ENCODE measurements at places on chromosomes 3 and 15.

GRCh38 chr3:123287051-123287961 is 85.6 kb downstream of the SEC22A start:
- DNase-seq, result no peak

DNA sequence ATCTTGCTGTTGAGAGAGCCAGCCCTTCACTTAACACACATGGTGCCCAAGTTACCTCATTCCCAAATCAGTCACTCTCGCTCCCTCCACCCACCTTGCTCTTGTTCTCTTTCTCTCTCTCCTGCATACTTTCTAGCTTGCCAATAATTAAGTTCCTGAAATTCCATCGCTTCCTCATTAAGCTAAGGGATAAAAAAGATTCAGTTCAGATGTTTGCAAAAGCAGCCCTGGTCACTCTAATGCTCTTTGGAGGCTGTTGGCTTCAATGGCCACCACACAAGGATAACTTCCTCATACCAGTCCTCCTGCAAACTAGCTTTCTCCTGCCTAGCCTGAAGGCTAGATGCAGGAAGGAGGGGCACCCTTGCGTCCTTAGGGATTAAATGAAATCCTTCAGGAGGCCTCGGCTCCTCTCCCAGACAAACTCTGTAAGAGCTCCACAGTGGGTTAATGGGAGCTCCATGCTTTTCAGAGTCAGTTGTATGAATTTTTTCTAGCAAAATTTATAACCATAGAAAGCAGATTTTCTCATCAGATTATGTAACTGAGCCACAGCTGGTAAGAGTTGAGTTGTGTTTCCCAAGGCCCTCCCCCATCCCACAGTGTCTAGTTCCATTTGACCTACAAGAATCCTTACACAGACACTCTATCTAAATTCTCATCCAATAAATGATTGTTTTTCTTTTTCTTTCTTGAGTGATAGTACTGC is 176.6 kb upstream of the TRIM42 start:
- DNase-seq, result peak; percentile 26

DNA sequence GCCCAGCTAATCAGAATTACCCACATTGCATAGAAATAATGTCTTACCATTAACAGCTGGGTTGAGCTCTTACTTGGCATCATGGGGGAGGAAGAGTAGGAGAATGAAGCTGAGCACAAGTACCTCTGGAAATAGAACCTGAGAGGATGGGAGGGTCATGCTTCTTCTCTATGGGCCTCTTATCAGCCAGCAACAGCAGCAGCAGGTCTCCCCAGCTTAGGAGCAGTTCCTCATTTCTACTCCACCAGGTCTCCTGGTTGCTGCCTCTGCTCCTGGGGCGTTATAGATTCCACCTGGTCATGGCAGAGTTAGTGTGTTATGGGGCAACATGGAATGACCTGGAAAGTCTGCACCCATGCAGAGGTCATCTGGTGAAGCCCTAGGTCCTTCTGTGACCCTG is 3.4 kb downstream of the FSD2 start:
- DNase-seq, result no peak

DNA sequence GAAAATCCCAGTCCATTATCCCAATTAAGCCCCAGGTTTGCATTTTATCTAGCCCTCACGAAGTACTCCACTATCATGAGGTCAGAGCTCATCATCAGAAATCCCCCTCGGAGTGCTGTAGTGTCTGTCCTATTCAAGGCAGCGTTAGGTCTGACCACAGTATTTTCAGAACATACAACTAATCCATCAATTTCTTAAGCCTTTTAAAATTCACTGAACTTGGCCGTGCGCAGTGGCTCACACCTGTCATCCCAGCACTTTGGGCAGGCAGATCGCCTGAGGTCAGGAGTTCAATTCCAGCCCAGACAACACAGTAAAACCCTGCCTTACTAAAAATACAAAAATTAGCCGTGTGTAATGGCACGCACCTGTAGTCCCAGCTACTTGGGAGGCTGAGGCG is 11.9 kb downstream of the VGLL4 start:
- no peak for DNase-seq

- DNase-seq, result no peak
Measured at GRCh38 chr3:18307529-18307928, 117.6 kb downstream of the SATB1 start.

DNA sequence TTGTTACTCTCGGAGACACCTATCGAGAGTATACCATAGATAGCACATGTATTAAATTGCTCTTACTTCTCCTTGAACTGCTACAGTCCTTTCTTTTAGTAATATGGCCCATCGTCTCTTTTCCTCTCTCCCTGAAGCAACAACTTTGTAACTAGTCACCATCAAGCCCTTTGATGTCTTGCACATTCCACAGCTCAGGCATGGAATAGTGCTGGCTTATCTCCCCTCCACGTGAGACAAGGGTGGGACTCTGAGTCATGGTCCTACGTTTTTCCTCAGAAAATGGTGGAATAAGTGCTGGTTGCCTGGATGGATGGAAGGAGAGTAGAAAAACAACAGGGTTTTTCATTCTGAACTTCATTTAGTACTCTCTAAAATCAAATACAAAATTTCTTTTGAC is 163.3 kb upstream of the MBNL1 start:
- no peak for DNase-seq

DNA sequence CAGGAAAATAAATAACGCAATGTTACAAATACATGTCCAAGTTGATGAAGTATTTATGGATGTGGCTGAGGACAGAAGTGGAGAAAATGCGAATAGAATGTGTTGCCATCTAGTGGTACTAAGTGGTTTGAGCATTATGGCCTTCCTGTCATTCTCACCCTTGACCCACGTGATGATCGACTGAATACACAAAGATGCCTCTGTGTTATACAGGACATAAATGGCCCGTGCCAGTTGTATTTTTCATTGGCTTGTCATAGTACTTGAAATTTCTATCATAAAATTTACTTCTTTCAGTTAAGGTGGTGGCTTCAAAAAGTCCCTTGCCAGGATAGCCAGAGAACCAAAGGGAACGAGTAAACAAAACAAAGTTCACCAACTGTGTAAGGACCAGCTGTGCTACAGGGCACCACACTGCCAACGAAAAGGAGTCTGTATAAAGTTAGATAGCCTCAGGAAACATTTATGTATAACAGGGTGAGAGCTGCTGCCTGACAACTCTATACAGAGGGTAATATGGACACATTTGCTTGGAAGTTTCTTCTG is 103.7 kb downstream of the MYH15 start:
- peak; percentile 75 for DNase-seq

GRCh38 chr15:74425630-74426029 is 8.1 kb downstream of the SEMA7A start:
- DNase-seq, result no peak

DNA sequence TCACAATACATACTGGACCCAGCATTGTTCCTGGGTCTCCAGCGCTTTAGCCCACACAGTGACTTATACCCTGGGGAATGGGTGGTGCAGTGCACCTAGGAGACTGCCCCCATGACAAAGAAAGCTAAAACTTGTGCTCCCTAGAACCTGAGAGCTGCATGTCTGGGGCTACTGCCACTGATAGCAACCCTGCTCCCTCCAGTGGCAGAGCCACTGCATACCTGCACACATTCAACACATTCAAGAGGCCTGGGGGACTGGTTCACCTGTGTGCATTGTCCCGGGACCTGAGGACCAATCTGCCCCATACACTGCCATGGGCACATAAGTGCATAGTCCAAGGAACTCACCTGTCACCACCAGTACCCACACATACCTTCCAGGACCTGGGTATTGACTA is 302.7 kb upstream of the MANF start:
- DNase-seq, result no peak

GRCh38 chr15:68739390-68740080 is 81.2 kb downstream of the ANP32A start:
- DNase-seq, result no peak

DNA sequence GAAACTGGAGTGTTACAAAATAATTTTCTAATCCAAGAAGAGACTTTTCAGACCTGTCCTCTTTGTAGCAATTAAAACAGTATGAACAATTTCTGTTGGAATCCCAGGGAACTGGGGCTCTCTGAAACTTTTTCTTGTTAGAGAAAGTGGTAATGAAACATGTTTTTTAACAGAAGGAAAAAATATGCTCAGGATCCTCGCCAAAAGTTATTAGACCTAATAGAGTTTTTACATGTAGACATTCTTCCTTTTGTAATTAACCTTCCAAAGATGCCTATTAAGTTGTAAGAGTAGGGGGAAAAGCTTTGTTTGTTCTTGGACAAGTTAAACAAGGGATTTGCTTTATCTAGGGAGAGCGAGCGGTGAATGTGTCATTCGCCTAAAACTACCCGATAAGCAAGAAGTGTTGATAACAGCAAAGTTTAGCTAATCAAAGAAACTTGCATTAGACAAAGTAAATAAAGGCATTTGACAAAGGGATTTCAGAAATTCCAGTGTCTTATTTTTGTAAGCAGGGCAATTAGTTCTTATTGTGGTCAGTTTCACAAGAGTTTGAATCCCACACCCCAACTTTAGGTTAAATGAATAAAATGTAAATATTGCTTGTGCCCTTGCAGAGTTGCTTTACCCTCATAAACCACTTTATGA is 2.3 kb downstream of the RARB start:
- no peak for DNase-seq

GRCh38 chr3:11539677-11540076 is 104.0 kb downstream of the VGLL4 start:
- DNase-seq, result no peak

GRCh38 chr3:182631183-182632076 is 161.9 kb upstream of the ATP11B start:
- no peak for DNase-seq

Data from M059J (cell line).